Mucosa of gallbladder (tissue), 1 donor: ENCODE measurements at places on chromosomes 4 and X. TPM values are rescaled to one million over a fixed set of nuclear protein-coding genes. Genes with fewer than 3 reads are reported as not detected.

- DNase-seq, result no peak
Measured at GRCh38 chr4:62292911-62293310, 1092.8 kb downstream of the ADGRL3 start.

- no peak for DNase-seq
Measured at GRCh38 chr4:121455285-121455684, 74.5 kb upstream of the QRFPR start.

DNA sequence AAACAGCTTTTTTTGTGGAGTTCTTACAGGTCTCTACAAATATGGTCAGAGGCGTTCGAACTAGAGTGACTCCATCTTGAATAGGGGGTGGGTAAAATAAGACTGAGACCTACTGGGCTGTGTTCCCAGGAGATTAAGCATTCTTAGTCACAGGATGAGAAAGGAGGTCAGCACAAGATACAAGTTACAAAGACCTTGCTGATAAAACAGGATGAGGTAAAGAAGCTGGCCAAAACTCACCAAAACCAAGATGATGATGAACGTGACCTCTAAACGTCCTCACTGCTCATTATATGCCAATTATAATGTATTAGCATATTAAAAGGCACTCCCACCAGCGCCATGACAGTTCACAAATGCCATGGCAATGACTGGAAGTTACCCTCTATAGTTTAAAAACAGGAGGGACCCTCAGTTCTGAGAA, 42.8 kb upstream of the SPP1 start:
- DNase-seq, result no peak

The MAGEA4 gene
- total RNA-seq, result not detected

The ENPEP gene
- 1.8 TPM for total RNA-seq

The ZNF280C gene
- 3.8 TPM for total RNA-seq

DNA sequence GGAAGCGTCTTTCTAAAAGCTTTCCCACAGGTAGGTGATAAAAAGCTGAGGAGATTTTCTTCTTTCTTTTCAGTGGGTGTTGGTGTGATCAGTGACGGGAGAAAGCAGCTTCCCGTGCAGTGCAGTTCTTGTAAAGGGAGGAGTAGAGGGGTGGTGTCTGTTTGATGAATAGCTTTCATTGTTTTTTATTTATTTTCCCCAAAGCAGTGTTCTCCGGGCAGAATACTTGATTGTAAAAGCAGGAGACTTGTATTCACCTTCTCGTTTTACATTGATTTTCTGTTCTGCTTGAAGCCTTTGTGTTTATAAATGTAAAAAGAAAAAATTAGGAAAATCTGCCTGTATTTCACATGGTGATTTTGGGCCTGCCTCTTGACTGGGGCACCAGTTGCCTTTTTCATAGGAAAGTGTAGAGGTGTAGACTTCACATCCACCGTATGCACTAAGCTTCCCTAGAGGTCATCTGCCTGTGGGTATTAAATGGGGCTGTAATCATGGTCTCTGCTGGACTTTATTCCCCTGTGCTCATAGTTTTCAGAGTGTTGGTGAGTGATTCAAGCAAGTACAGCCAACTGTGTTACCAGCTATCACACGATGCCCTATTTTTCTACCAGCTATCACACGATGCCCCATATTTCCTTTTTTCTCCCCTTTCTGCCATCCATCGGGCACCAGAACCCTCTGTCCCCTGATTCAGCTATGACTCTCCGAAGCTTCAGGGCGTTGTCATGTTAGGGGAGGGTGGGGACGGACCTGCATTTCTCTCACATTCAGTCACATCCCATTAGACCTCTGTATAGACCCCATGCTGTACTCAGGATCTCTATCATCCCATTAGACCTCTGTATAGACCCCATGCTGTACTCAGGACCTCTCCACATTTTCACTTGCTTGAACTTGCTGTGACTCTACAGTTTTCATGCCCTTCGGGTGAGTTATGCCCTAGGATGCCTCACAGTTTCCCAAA, 526.5 kb downstream of the TRIML1 start:
- no peak for DNase-seq

DNA sequence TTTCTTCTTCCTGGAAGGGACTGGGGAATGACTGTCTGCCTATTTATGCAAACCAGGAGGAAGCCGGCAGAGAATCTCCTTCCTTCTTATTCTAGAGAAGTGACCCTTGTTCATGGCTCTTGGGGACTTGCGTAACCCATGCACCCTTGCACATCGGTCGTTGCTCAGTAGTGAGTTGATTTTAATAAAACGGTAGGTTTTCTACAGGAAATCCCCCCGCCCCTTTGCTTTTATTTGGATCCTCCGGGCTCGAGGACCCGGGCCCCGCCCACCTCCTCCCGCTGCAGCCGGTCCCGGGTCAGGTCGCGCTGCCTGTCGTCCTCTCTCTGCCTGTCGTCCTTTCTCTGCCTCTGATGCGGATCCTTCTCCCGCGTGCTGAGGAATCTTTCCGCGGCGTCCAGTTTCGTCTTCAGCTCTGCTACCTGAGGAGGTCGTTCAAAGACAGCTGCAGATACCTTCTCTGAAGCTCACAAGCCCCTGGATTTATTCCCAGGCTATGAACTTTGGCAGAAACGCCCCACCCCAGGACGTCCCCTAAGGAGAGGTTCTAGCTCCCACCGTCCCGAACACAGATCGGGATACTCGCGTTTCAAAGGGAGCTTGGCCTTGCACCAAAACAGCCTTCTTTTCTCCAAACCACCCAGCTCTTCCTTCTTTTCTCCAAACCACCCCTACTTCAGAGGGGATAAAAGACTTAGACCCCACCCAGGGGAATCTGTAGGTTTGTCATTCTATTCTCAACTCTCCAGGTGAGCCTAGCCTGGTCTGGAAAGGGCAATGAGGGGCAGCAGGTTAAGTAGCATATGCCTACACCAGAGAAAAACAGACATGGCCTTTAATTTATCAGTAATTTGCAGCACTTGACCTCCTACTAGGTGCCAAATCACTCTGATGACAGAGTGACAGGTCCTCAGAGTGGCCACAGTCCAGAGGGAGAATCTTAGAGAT, 7.0 kb downstream of the TNIP3 start:
- no peak for DNase-seq

DNA sequence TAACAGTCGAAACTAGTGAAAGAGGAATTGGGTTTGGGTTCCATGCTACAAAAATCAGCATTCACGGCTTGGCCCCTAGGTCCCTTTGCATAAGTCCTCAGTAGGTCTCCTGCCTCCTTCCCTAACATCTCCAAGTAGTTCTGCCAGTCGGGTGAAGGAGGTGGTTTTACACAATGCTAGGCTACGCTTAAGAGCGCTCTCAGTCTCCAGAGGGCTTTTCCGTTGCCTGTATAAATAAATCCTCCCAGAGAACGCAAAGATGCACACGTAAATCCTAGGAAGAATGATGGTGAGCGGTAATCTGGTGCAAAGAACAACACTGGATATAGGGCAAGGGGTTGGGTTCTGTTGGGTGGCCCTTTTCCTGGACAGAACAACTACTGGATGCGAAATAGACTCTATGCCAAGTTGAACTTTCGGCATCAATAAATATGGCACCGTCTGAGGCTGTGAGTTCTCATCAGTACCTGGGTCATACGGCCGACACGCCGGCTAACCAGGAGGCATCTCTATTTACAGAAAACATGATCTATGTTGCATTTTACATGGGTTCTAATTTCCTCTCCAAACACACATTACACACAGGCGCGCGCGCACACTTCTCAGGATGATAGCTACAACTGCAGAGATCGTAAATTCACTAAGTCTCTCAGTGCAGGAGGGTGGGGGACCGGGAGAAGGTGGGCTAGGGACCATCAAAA, 1.3 kb downstream of the CAMK2D start:
- DNase-seq, result peak; percentile 29
